Choroid plexus epithelial cell (primary cell): ENCODE measurements at places on chromosomes 4 and X.
A peak's percentile ranks its signal among the peaks of the same experiment; 100 is the strongest.

DNA sequence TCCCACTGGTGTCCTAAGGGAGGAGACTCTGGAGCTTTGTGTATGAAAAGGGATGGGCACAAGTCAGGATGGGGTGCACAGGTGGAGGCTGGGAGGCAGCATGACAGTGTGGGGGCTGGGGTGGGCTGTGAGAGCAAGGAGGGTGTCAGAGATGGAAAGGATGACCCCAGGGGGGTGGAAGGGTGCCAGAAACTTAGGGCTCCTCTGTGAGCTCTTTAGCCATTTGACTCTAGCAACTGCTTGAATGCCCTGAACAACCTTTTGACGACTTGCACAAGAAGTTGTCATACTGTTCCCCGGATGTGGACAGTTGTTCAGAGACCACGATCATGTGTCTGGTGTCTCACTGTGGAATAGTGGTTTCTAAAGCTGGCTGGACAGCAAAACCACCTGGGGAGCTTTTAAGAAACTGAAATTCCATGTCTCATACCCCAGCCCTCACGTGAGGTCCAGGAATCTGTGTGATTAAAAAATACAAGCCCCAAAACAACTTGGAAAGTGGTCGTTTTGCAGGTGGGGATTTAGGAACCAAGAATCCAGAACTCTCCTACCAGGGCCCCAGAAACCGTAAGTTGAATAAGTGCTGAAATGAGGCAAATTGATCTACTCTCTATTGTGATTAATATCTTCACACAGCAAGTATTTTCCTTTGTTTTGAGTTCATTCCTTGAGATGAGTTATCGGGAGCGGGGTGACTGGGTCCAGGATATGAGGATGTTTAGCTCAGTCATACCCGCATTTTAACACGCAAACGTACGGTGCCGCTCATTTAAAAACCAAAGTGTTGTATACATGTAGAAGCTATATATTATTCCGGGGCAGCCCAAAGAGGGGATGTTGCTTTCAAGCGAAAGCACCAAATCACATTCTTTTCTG lies 3.4 kb downstream of the RHOH start:
- DNase-seq: peak; percentile 84

DNA sequence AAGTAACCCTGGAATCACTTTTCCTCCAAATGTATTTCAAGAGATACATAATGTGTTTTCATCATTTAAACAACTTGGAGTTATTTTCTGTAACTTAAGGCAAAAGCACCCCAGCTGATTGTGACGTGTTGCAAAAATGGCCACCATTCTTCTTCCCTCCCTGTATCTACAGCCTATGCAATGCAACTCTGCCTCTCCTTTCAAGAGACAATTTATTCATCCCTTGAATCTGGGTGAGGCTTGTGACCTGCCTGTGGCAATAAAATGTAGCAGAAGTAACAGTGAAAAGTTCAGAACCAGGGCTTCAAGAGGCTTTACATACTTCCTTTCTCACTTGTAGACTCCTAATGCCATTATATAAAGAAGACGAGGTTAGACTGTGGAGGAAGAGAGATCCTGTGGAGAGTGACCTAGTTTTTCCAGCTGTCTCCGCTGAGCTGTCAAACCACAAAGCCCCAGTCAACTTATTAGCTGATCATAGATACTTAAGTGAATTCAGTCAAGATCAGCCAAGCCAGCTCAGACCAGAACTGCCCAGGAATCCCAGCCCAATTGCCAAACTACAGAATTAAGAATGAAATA lies 81.0 kb upstream of the KLF3 start:
- DNase-seq: peak; percentile 72

GRCh38 chr4:76374798-76375197 lies 46.1 kb downstream of the CCDC158 start:
- peak; percentile 49 for DNase-seq

DNA sequence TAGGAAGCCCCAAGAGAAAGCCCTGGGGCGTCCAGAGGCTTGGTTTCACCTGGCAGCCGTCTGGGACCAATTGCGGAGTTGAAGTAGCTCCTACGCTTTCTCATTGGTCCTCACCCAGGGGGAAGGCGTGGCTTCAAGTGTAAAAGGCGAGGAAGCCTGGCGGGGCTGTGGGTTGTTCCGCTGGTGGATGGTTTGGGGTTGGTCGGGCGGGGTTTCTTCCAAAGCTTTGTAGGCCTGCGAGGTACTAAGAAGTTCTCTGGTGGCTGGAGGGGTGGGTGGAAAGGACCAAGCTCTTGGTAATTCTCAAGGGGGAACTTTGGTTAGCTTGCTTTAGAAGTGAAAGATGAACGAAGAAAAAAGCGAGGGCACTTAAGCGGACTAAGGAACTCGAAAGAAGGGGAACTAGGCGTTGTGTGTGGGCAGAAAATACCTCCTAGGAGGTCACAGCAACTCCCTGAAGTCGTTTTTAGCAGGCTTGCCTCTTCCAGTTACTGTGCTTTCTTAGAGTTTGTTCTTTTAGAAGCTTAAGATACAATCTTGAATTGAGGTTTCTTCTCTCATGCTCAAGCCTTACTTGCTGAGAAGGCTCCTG lies 36.6 kb downstream of the CCNG2 start:
- no peak for DNase-seq

DNA sequence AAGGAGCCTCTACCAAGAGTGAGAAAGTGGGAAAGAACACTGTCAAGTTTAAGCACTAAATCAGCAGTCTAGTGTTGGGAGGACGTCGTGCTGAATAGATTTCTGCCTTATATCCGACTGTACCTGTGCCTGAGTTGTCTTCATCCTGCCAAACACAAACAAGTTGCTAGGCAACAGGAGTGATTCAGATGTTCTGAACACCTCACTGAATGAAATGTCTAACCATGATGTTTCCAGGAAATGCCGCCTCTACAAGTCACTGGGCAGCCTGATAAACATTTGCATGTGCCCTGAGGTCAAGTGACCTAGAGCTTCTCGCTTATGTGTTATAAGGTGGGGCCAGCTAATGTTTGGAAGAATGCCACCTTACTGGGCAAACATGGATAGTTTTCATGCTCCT lies 37.9 kb downstream of the SGMS2 start:
- peak; percentile 81 for DNase-seq

- DNase-seq: no peak
Measured at GRCh38 chr4:188228279-188228678, 89.0 kb downstream of the TRIML1 start.

GRCh38 chr4:3765271-3766035 lies 732 bp upstream of the ADRA2C start:
- peak; percentile 43 for DNase-seq

DNA sequence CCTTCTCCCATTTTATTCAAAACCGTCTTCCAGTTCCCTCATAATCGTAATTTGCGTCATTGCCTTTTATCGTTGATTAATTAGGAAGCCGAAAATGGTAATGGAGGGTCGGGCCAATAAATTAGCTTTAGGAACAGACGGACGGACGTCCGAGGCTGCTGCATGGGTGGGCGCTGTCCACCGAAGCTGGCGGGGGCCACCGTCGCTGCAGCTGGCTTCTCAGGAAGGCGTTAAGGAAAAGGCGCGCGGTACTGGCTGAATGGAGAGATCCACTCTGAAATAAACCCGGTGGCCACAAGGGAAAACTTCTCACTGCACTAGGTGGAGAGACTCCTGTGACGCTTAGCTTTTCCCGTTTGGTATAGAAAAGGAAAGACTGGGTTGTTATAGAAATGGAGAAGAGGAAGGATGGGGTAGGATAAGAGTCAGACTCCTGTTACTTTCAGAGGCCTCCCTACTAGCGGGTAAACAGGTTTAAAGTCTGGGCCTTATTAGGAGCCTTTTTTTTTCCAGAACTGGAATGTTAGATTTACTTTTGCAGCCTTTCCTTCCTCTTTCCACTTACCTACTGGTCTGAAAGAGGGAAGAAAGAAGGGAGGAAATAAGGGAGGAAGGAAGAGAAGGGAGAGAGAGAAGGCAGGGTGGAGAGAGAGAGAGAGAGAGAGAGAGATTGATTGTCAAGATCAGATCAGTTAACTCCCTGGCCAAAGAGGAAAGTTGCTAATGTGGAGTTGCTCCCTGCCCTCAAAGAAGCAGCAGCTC lies 11.3 kb upstream of the PRDM8 start:
- no peak for DNase-seq

- peak; percentile 71 for DNase-seq
Measured at GRCh38 chr4:102684610-102685052, 76.1 kb downstream of the MANBA start.

- DNase-seq: peak; percentile 42
Measured at GRCh38 chr4:128835498-128836222, 26.2 kb downstream of the JADE1 start.

GRCh38 chrX:17361620-17362019 lies 13.4 kb upstream of the NHS start:
- DNase-seq: peak; percentile 2

DNA sequence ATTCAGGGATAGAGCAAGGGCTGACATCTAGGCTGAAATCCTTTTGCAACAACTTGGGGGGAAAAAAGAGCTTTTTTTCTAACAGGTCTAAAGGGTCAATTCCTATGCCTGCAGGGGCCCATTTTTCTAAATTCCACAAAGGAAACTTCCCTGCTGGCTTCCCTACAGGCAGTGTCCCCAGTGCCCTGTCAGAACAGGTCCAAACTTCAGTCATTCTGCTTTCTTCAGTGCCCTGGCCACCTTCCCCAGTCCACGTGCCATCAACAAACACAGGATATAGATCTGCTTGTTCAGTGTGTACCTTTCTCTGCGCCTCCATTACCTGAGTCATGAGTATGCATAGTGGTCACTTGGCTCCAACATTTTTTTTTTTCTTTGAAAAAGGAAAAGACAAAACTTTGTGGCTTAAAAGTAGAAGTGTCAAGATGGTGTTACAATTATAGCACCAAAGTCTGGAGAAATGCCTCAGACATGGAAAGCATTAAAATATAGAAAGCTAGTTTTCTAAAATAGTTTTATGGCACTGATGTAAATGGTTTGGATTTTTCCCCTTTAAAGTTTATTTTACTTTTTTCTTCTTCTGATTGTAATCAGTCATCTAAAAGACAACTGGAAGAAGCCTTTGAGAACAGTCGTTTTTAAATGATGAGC lies 84.0 kb upstream of the JADE1 start:
- DNase-seq: no peak

- peak; percentile 78 for DNase-seq
Measured at GRCh38 chrX:39645178-39645895, 452.4 kb downstream of the BCOR start.

DNA sequence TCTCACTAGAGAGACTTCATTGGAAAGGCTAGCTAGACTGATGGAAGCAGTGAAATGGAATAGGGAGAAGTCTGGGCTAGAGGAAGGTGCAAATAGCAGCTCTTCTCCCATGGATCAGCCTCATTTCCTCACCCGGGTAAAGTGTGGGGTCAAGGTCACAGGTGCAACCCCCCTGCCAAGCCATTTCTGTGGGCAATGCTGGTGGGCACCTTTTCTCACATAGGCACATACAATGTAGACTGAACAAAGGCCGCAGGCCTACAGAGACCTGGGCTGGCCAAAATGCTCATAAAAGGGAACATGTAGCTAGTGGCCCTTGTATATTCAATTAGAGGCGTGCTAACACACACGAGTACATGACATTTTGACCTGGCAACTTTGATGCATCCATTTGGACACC lies 71.5 kb upstream of the EFNB1 start:
- DNase-seq: no peak

DNA sequence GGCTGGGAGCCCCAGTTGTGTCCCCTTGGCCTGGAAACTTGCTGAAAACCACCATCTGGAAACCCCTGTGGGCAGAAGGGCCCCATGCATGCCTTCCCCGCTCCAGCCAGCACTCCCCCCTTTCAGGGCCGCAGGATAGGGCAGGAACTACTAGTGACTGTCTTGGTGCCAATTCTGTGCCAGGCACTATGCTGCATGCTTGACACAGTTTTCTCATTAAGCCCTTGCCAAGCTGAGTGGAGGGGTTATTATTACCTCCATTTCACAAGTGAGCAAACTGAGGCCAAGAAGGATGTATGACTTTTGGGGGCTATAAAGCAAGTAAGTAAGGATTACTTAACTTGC lies 73.6 kb upstream of the PJA1 start:
- no peak for DNase-seq

- no peak for DNase-seq
Measured at GRCh38 chr4:112318239-112319142, 21.3 kb downstream of the ALPK1 start.

- peak; percentile 41 for DNase-seq
Measured at GRCh38 chrX:36867143-36867542, 141.0 kb upstream of the FAM47C start.

GRCh38 chrX:40434443-40434842 lies 146.3 kb upstream of the ATP6AP2 start:
- DNase-seq: no peak

DNA sequence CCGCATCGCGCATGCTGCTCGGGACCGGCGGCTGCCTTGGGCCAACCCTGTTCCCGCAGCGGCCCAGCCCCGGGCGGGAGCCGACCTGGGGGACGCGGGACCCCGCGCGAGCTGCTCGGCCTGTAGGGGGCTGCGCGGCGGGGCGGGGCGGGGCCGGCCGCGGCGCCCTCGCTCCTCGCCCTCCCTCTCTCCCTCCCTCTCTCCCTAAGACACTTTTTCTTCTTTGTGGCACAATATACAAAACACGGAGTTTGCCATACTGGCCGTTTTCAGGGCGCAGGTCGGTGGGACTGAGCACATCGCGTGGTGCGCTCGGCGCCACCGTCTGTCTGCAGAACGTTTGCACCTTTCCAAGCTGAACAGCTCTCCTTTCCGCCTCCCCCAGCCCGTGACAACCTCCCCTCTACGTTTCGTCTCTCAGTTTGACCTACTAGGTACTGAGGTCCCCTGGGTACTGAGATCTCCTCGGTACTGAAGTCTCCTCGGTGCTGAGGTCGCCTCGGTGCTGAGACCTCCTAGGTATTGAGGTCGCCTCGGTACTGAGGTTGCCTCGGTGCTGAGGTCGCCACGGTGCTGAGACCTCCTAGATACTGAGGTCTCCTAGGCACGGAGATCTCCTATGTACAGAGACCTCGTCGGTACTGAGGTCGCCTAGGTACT lies 261.1 kb upstream of the PLCXD1 start:
- no peak for DNase-seq

DNA sequence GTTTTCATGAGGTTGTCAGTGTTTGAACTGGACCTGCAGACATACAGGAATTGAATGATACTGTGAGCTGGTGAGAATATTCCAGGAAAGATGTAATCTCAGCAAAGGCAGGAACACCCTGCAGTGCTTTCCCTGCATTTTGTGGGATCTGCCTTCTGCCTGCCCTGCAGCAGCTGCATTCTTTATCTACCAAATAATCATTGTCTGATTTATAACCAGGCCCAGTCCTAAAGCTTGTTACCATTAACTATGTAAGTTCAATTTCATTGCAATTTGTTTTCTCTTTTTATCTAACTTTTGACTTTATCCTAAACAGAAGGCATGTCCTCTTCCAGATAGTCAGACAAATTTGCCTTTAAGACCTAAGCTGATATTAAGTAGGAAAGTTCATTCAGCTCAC lies 99.8 kb upstream of the NOCT start:
- no peak for DNase-seq

DNA sequence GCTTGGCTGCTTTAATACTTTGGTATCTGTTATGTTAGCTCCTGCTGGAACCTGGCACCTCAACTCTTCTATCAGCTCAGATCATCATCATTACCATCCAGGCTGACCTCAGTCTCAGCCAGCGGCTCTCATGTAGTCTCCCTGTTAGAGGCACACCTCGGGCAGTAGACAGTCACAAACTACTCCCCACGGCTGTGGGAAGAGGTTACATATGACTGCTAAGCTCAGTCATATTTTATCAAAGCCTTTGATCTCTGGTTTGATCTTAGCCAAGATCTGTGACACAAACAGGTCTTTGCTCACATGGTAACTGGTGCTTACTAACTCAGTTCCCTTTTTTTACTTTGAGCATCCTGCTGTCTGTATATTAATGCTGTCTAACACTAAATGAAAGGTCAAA lies 384.9 kb downstream of the CENPC start:
- no peak for DNase-seq

GRCh38 chrX:69178592-69178991 lies 13.3 kb upstream of the PJA1 start:
- no peak for DNase-seq
